ENCODE measurements at places on chromosomes 5 and 9.

DNA sequence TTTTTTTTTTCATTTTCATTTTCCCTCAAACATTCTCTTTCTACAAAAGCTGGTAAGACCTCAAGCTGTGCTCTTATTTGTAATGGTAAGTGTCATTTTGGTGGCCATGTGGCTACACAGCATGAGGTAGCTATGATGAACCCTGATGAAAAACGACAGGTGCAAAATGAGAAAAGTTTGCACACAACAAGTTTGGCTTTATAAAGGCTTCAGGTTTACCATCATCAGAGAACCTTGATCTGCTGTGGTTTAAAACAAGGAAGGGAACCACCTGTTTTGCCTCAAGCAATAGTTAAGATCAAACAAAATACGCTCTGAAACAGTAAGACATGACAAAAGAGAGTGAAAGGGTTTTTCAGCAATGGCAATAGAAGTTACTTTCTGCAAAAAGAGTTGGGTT is 1124.6 kb upstream of the ACO1 start:
- no peaks in the 10 kb centered on the region for H3K36me3 ChIP-seq
- no peak overlapping the region for H3K4me3 ChIP-seq
- no peak overlapping the region for H3K27ac ChIP-seq
- peaks cover 5% of the 10 kb centered on the region for H3K4me1 ChIP-seq
- no peak for DNase-seq

GRCh38 chr5:138754699-138755057 is 1.5 kb downstream of the CTNNA1 start:
- peak overlapping the region; percentile 65 for H3K4me3 ChIP-seq
- H3K27me3 ChIP-seq, result no peaks in the 10 kb centered on the region
- no peak overlapping the region for H3K27ac ChIP-seq
- H3K36me3 ChIP-seq, result peaks cover 4% of the 10 kb centered on the region

- peak overlapping the region; percentile 84 for H3K27ac ChIP-seq
- peaks cover 63% of the 10 kb centered on the region for H3K4me1 ChIP-seq
Observed at GRCh38 chr9:114369216-114370130, 18.3 kb downstream of the AKNA start.

GRCh38 chr5:179603308-179603707 is 20.2 kb downstream of the HNRNPH1 start:
- H3K27me3 ChIP-seq, result no peaks in the 10 kb centered on the region
- peaks cover 8% of the 10 kb centered on the region for H3K4me1 ChIP-seq
- no peak overlapping the region for H3K4me3 ChIP-seq

GRCh38 chr9:133534346-133535291 is at the start of gene ADAMTSL2:
TSS of gene ADAMTSL2 (plus strand) at chr9:133534704. CDS start at chr9:133536713, 2,009 bp downstream.
- no peak for DNase-seq
- peaks cover 5% of the 10 kb centered on the region for H3K4me1 ChIP-seq
- no peak within 1 kb of the TSS for H3K27ac ChIP-seq
- peaks cover 41% of the 10 kb centered on the region for H3K27me3 ChIP-seq
- no peak within 1 kb of the TSS for H3K4me3 ChIP-seq
- H3K36me3 ChIP-seq, result no peaks in the 10 kb centered on the region

GRCh38 chr9:133367778-133368177 is 8.1 kb downstream of the SURF4 start:
- DNase-seq, result no peak
- no peak overlapping the region for H3K4me3 ChIP-seq
- no peaks in the 10 kb centered on the region for H3K27me3 ChIP-seq
- peak overlapping the region; percentile 97 for H3K27ac ChIP-seq

DNA sequence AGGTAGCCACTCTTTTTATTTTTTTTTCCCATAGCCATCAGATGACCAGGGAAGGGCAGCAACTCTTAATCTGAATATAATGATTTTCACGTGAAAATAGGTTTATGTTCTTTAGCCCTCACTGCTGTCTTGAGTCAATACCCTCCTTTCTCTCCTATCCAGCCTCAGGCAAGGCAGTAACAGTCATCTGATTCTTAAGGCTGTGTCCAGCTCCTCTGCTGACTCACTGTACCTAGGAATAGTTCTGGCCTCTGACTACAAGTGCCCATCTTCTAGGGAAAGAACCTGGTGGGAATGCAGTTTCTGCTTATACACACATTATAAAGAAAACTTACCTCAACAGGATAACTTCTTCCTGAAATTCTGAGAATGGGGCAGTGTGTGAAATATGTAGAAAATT is 30.7 kb downstream of the DHX29 start:
- no peak overlapping the region for H3K27ac ChIP-seq
- DNase-seq, result no peak
- peaks cover 73% of the 10 kb centered on the region for H3K36me3 ChIP-seq

DNA sequence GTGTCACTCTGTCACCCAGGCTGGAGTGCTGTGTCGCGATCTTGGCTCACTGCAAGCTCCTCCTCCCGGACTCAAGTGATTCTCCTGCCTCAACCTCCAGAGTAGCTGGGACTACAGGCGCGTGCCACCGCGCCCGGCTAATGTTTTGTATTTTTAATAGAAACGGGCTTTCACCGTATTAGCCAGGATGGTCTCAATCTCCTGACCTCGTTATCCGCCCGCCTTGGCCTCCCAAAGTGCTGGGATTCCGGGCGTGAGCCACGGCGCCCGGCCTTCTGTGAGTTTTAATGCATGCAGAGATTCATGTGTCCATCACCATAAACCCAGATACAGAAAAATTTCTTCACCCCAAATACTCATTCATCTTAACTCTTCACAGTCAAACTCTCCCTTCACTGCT is 1046.7 kb downstream of the CDH9 start:
- no peak for DNase-seq
- no peaks in the 10 kb centered on the region for H3K4me1 ChIP-seq
- no peak overlapping the region for H3K27ac ChIP-seq
- H3K36me3 ChIP-seq, result no peaks in the 10 kb centered on the region

DNA sequence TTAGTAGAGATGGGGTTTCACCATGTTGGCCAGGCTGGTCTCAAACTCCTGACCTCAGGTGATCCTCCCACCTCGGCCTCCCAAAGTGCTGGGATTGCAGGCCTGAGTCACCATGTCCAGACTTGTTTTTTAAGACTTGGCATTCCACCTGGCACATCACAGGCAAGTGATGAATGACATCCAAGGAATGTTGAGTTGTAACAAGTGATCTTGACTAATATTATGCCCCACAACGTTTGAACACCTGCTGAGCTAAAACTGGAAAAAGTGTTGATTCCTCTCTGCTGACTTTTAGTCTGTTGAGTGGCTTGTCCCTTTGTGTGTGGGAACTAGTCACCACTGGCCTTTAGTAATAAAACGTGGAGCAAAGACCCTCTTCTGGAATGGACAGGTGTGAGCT is 54.6 kb downstream of the SUB1 start:
- H3K27ac ChIP-seq, result no peak overlapping the region
- H3K4me1 ChIP-seq, result no peaks in the 10 kb centered on the region
- peaks cover 8% of the 10 kb centered on the region for H3K27me3 ChIP-seq
- H3K4me3 ChIP-seq, result no peak overlapping the region

Measured in effector memory CD8-positive, alpha-beta T cell (primary cell).